ENCODE measurements at places on chromosomes 11 and 22.

DNA sequence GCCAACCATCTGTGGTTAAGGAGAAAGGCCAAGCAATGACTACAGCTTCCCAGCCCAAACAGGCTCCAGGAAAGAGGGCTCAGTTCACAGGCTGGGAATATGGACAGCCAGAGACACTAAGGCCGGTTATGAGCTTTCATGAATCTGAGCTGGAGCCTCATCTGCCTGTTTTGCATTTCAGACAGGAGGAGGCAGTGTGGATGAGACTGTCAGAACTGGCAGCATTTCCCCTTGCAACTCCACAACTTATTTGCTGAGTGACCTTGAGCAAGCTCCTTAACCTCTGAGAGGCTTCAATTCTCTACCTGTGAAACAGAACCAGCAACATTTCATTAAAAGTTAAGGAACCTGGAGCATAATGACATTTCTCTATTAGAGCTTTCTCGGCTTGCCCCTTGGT lies 264.0 kb downstream of the ETS1 start:
- DNase-seq: no peak

- no peak for DNase-seq
Observed at GRCh38 chr22:22944268-22944985, 56.8 kb downstream of the IGLL5 start.

- DNase-seq: no peak
Observed at GRCh38 chr11:62493801-62494200, 52.8 kb downstream of the AHNAK start.

- DNase-seq: no peak
Observed at GRCh38 chr11:105903113-105903512, 118.9 kb downstream of the MSANTD4 start.

- DNase-seq: no peak
Observed at GRCh38 chr11:83648610-83649527, 362.7 kb upstream of the CCDC90B start.

Measured in femur (tissue), 1 donor.